GM19239 (cell line): ENCODE measurements at places on chromosomes 1 and 21.

GRCh38 chr1:47751996-47752451 lies 245.2 kb downstream of the TRABD2B start:
- DNase-seq: no peak

DNA sequence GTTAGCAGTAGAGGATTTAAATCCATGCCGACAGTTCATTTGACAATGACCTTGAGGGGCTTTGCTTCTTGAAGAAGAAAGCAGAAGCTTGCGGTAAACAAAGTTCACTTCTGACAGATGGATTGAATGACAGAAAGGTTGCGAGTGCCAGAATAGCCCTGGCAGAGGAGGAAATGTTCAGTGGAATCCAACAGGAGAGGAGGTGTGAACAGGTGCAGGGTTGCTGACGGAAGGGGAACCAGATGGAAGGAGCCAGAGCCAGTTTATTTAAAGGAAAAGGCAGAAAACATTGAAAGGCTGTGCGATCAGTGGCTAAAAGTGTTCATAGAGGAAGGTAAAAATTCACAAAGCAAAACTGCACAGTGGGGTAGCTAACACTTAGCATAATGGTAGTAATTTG lies 141.0 kb downstream of the SDCCAG8 start:
- DNase-seq: no peak

GRCh38 chr1:53332833-53333232 lies 5.0 kb upstream of the LRP8 start:
- DNase-seq: no peak

DNA sequence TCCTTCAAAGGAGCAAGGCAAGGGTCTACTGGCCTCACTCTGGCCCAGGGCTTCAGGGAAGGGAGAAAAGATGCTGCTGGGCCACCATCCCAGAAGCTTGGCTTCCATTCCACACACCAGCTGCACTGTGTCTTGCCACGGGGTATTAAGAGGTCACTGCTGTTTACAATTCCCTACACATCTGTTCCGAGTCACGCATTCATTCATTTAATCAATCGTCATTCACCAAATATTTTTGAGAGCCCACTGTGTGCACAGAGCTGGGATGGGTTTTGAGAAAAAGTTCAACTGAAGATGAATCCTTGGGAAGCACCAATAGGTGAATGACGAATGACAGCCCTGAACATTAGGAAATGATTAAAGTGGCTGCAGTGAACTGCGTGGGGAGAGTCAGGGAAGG lies 101.7 kb downstream of the NAV1 start:
- no peak for DNase-seq

GRCh38 chr1:224505454-224506093 lies 71.0 kb upstream of the WDR26 start:
- no peak for DNase-seq

GRCh38 chr1:214830941-214831340 lies 227.9 kb downstream of the CENPF start:
- no peak for DNase-seq

GRCh38 chr1:230970432-230970831 lies 8.2 kb downstream of the TTC13 start:
- no peak for DNase-seq
